Stimulated activated CD4-positive, alpha-beta T cell treated with anti-CD3 and anti-CD28 coated beads, Interleukin-1b, Interleukin-23, amount 100 ng/mL, for 1 hour (primary cell): ENCODE measurements at places on chromosomes 13 and 19.

DNA sequence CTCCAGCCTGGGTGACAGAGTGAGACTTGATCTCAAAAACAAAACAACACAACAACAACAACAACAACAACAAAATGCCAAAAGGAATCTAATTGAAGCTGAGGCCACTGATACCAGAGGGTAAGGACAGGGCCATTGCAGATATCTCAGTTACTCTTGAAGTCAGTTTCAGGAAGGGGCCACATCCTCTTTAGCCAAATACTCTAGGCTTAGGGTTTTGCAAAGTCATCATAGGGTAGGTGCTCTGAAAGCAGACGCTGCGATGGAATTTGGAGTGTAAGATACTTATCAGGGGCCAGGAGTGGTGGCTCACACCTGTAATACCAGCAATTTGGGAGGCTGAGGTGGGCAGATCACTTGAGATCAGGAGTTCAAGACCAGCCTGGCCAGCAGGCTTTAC lies 46.6 kb upstream of the UBAC2 start:
- DNase-seq: no peak

DNA sequence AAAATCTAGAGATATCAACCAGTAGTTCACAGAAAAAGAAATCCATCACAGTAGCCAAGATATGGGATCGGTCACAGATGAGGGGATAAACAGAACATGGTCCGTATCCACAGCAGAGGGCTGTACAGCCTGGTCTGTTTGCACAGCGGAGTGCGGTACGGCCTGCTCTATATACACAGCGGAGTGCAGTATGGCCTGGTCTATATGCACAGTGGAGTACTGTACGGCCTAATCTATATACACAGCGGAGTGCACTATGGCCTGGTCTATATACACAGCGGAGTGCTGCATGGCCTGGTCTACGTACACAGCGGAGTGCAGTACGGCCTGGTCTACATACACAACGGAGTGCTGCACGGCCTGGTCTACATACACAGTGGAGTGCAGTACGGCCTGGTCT lies 43.0 kb upstream of the MCF2L start:
- DNase-seq: no peak

GRCh38 chr19:58196901-58197616 lies 14.2 kb downstream of the ZNF274 start:
- no peak for DNase-seq

GRCh38 chr13:51032831-51033230 lies 78.2 kb downstream of the C13orf42 start:
- no peak for DNase-seq

DNA sequence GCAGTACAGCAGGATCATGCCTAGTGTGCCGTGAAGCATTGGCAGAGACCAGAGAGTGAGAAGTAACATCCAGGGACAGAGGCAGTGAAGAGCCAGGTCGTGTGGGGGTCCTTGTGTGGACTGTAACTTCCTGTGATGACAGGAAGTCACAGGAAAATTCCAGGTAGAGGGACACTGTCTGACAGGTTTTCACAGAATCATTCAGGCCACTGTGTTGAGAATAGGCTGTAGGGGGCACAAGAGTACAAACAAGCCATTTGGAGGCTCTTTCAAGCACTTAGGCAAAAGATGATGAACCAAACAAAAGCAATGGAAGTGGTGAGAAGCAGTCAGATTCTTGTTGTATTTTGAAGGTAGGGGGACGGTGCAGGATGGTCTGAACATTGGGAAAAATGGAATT lies 46.4 kb downstream of the N4BP2L1 start:
- no peak for DNase-seq

- DNase-seq: no peak
Measured at GRCh38 chr13:75318138-75318833, 163.7 kb downstream of the TBC1D4 start.

GRCh38 chr13:25217023-25217885 lies 45.2 kb upstream of the AMER2 start:
- no peak for DNase-seq

DNA sequence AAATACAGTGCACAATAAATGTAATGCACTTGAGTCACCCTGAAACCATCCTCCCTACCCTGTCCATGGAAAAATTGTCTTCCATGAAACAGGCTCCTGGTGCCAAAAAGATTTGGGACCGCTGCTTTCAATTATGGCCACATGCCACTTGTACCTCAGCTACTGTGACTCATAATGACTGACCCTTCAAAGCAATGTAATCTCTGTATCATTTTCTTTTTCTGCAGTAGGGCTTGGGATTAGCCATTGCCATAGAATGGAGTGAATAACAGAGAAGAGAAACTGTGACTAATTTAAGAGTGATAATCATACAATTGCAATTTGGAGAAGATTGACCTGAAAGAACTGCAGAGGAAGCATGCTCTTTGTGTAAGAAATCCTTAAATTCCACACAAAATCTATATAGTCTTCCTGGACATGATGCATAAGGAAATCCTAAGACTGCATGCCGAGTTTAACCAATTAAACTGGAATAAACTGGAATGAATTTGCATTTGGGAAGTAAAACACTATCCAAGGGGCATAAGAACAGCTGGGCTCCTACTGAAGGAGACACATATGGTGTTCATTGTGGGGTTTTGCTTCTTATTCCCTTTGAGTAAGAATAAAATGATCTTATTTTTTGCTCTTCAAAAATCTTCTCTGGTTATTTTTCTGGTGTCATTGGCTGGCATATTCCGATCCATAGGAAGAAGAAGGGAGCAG lies 59.5 kb upstream of the SLC7A1 start:
- no peak for DNase-seq

- no peak for DNase-seq
Measured at GRCh38 chr19:48726556-48726955, 7.0 kb upstream of the MAMSTR start.

- no peak for DNase-seq
Measured at GRCh38 chr13:29704648-29705047, 109.2 kb upstream of the SLC7A1 start.

- no peak for DNase-seq
Measured at GRCh38 chr19:16577531-16577985, 5.3 kb upstream of the SLC35E1 start.

GRCh38 chr19:34336781-34337271 lies 28.2 kb upstream of the GPI start:
- DNase-seq: no peak

GRCh38 chr19:40543029-40543597 lies 33.6 kb upstream of the SHKBP1 start:
- DNase-seq: no peak

DNA sequence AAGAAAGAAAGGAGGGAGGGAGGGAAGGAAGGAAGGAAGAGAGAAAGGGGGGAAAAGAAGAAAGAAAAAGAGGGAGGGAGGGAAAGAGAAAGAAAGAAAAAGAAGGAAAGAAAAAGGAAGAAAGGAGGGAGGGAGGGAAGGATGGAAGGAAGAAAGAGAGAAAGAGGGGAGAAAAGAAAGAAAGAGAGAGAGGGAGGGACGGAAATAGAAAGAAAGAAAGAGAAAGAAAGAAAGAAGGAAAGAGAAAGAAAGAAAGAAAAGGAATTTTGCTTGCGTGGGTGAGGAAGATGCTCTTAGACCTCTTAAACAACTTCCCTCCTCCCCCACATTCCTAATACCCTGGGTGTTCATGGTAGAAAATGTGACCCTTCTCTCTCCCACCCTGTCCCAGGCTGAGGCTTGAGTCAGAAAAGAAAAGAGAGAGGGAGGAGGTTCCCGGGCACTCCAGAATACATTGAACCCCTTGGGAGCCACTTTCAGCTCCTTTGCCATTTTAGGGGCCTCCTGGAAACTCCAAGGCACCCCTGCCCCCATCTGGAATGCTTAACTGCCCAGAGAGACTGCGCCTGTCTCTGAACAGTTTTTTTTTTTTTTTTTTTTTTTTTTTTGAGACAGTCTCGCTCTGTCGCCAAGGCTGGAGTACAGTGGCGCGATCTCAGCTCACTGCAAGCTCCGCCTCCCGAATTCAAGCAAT lies 9.2 kb upstream of the KANK3 start:
- no peak for DNase-seq

DNA sequence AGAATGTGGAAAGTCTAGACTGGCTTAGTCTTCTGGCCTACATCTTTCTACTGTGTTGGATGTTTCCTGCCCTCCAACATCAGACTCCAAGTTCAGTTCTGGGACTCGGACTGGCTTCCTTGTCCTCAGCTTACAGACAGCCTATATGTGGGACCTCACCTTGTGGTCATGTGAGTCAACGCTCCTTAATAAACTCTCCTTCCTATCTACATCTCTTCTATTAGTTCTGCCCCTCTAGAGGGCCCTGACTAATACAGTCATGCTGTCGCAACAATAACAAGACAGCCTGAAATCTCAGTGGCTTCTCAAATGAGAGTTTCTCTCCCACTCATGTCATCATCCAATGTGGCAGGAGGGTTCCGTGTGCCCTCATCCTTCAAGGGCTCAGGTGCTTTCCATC lies 347.8 kb downstream of the MZT1 start:
- no peak for DNase-seq

GRCh38 chr13:110458594-110459365 lies 102.7 kb downstream of the RAB20 start:
- DNase-seq: no peak

GRCh38 chr13:79225487-79226232 lies 180.4 kb downstream of the RBM26 start:
- no peak for DNase-seq

GRCh38 chr19:11142528-11143171 lies 12.9 kb downstream of the SPC24 start:
- no peak for DNase-seq

- DNase-seq: no peak
Measured at GRCh38 chr13:38872693-38873092, 117.9 kb downstream of the STOML3 start.

DNA sequence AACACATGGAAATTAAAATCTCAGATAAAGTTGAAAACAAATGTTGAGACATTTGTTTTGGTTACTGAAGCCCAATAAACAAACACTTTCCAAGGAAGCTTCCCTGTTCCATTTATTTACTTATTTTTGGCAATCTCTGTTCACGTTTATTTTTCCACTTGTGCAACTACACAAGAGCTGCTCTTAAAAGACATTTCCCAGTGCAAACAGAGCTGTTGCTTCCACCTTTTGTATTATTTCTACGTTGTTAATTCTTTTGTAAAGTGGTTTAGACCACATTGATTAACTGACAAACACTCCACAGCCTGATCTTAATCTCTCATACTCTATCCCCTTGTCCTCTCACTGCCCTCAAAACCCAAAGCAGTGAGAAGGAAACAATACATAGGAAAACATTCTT lies 757.6 kb downstream of the LIG4 start:
- no peak for DNase-seq

- peak; percentile 27 for DNase-seq
Measured at GRCh38 chr19:33430674-33431277, 57.3 kb downstream of the CEBPG start.

GRCh38 chr13:94414708-94415107 lies 64.8 kb downstream of the DCT start:
- DNase-seq: no peak

DNA sequence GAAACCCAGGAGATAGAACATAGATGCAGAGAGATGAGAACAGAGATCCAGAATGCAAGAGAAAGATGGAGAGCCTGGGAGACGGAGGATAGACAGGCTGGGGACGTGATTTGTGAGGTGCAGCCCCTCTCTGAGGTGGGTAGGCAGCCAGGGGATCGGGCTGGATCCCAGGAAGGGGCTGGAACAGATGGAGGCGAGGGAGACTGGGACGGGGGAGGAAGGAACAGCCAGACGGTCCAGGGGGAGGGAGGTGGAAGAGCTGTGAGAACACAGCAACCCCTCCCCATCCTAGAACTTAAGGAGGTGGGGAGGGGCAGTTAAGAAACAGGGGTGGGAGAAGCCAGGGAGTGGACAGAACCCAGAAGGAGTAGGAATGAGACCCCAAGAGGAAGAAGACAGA lies 3.1 kb downstream of the SLC17A7 start:
- DNase-seq: no peak

GRCh38 chr19:35879068-35879467 lies 10.7 kb downstream of the APLP1 start:
- DNase-seq: no peak

- DNase-seq: no peak
Measured at GRCh38 chr13:47004540-47004939, 107.7 kb upstream of the HTR2A start.

- DNase-seq: no peak
Measured at GRCh38 chr13:79528356-79528755, 47.4 kb downstream of the NDFIP2 start.

GRCh38 chr13:37070956-37071355 lies 11.5 kb upstream of the SUPT20H start:
- no peak for DNase-seq

DNA sequence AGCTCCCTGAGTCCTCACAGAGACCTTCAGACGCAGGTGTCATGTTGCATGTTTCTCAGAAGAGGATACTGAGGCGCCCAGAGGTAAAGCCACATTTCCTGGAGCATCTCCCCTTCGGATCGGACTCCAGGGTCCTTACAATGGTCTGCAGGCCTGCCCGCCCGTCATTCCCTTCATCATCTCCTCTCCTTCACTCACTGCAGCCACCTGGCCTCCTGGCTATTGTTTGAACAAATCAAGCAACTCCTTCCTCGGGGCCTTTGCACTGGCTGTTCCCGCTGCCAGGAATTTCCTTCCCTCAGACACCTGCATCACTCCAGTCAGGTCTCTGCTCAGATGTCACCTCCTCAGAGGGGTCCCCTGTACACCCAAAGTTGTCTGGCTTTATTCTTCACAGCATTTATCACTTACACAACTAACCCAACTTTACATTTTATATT lies 20.3 kb downstream of the CEACAM16 start:
- DNase-seq: no peak
